ENCODE measurements at places on chromosomes 1 and 21. TPM values are rescaled to one million over a fixed set of nuclear protein-coding genes. Genes with fewer than 3 reads are reported as not detected.
A peak's percentile ranks its signal among the peaks of the same experiment; 100 is the strongest.

THAP3 gene
- total RNA-seq, result 33.2 TPM

CA6 gene
- not detected for total RNA-seq

ZNF593OS gene
- not detected for total RNA-seq

SLC44A3 gene
- total RNA-seq, result not detected

CAMK2N1 gene
- 2.1 TPM for total RNA-seq

VWA5B1 gene
- total RNA-seq, result not detected

UQCRHL gene
- 2.0 TPM for total RNA-seq

ARHGEF10L gene
- total RNA-seq, result not detected

KDF1 gene
- not detected for total RNA-seq

CDA gene
- not detected for total RNA-seq

MYOG gene
- total RNA-seq, result not detected

- DNase-seq, result no peak
- H3K4me3 ChIP-seq, result no peak overlapping the region
- no peaks in the 10 kb centered on the region for H3K4me1 ChIP-seq
- no peaks in the 10 kb centered on the region for H3K36me3 ChIP-seq
- no peak overlapping the region for H3K27ac ChIP-seq
Observed at GRCh38 chr1:231072502-231073094, 32.5 kb upstream of the FAM89A start.

- H3K4me1 ChIP-seq, result peaks cover 4% of the 10 kb centered on the region
Observed at GRCh38 chr1:157893686-157894085, 52.1 kb upstream of the CD5L start.

- H3K4me1 ChIP-seq, result no peaks in the 10 kb centered on the region
- DNase-seq, result no peak
- H3K27me3 ChIP-seq, result peaks cover 15% of the 10 kb centered on the region
- H3K36me3 ChIP-seq, result no peaks in the 10 kb centered on the region
- no peak overlapping the region for H3K27ac ChIP-seq
Observed at GRCh38 chr1:201759194-201759815, 69.7 kb upstream of the IPO9 start.

DNA sequence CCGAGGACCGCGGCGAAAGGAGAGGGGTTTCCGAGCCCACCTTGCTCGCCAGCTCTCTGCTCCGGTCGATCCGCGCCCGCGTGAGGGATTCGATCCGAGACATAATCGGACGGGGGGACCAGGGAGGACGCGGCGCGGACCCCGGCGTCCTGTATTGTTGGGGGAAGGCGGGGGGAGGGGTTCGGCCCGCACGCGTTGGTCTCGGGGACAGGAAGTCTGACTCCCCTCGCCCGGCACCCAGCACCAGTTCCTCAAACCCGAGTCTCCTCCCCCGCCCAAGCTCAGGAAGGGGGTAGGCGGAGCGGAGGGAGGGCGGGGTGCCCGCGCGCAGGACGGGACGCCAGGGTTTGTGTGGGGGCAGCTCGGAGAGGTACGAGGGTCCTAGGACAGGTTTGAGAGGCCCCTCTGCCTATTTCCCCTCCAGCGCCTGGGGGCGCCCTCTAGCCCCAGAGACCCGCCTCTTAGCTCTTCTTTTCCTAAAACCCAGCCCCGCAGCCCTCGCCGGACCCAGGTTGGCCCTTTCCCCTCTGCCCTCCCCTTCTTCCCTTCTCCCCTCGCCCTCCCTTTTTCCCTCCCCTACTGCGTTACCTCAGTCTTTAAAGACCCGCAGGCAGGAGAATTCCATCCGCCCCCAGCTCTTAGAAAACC is at the start of gene ARHGEF2:
ARHGEF2 (minus strand) TSS at position 223 of the 648 bp plus-strand sequence; CDS start at position 103, 120 bp downstream.
- peak within 1 kb of the TSS; percentile 92 for H3K4me3 ChIP-seq
- H3K4me1 ChIP-seq, result peaks cover 74% of the 10 kb centered on the region
- H3K27me3 ChIP-seq, result no peaks in the 10 kb centered on the region
- peak; percentile 89 for DNase-seq
- H3K36me3 ChIP-seq, result peaks cover 5% of the 10 kb centered on the region
- H3K27ac ChIP-seq, result peak within 1 kb of the TSS; percentile 87

DNA sequence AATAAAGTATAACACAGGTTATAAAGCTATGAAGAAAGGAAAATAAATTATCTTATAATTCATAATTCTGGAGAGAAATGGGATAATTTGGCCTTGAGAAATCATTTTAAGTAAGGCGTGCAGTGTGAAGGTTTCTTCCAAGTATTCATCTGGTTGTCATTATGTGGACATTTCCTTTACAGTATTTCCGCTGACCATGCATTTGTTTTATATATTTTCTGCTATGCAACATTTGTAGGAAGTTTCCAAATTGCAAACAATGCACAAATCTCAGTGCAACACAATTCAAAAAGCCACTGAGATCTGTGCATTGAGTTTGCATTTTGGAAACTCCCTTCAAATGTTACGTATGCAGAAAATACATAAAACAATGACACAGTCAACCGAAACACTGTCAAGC is 17.8 kb downstream of the ZNF670 start:
- no peaks in the 10 kb centered on the region for H3K27me3 ChIP-seq
- H3K27ac ChIP-seq, result no peak overlapping the region

DNA sequence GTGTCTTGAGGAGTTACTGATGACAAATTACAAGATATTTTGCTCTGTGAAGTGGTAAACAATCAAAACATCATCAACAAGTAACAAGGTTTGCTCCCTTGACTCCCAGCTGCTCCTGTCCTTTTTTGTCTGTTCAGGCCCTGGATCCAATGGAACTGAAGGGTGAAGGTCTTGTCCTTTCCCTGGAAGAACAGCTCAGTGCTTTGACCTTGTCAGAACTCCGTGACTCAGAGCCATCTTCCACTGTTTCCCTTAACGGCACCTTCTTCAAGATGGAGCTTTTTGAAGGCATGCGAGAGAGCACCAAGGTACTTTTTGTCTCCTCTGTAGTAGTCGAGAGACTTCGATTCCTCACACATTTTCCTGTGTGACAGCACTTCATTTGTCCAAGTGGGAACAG is 29.0 kb downstream of the TRIM45 start:
- H3K4me1 ChIP-seq, result peaks cover 6% of the 10 kb centered on the region
- no peak overlapping the region for H3K27ac ChIP-seq
- H3K4me3 ChIP-seq, result no peak overlapping the region
- peaks cover 41% of the 10 kb centered on the region for H3K36me3 ChIP-seq

DNA sequence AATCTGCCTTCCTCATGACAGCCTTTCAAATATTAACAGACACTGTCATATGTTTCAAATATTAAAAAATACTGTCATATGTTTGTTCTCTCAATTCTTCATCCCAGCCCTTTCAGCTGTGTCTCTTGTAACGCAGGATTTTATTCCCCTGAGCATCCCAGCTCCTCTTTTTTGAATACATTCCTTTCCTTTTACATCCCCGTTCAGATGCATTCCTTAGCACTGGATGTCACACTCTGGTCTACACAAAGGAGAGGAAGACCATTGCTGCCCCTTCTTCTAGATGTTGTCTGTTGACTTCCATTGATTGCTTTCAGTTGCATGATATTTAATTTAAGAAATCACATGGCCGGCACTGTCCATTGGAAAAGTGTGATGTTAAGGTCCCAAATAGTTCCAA is 117.4 kb upstream of the PAXBP1 start:
- no peak overlapping the region for H3K4me3 ChIP-seq
- peaks cover 15% of the 10 kb centered on the region for H3K4me1 ChIP-seq
- H3K27ac ChIP-seq, result no peak overlapping the region
- peaks cover under 1% of the 10 kb centered on the region for H3K36me3 ChIP-seq
- peaks cover 36% of the 10 kb centered on the region for H3K27me3 ChIP-seq

DNA sequence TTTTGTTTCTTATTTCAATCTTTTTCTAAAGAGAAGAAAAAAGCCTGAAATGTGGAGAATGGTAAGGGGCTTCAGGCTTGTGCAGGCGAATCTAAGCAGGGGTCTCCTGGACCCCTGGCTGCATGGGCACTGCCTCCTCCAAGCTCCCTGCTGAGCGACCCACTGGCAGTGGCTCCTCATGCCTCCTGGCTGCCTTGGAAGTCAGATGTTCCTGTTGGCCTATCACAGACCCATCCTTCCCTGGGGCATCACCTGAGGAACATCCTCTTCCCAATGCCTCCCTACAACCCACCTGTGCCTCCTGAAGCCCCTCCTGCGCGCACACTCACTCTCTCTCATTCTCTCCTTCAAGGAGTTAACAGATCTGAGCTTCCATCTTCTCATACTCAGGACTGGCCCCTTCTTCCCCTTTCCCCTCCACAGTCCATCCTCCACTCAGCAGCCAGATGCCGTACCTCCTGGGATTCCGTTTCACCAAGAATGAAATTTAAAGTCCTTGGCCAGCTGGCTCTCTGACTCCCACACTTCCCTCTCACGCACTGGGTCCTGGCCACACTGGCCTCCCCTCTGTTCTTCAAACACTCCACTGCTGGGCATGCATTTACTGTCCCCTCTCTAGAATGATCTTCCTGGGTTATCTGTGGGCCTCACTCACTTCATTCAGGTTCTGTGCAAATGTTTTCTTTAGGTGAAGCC is 41.7 kb downstream of the AZIN2 start:
- peaks cover 15% of the 10 kb centered on the region for H3K4me1 ChIP-seq
- no peak for DNase-seq
- H3K36me3 ChIP-seq, result peaks cover 7% of the 10 kb centered on the region
- no peak overlapping the region for H3K27ac ChIP-seq

DNA sequence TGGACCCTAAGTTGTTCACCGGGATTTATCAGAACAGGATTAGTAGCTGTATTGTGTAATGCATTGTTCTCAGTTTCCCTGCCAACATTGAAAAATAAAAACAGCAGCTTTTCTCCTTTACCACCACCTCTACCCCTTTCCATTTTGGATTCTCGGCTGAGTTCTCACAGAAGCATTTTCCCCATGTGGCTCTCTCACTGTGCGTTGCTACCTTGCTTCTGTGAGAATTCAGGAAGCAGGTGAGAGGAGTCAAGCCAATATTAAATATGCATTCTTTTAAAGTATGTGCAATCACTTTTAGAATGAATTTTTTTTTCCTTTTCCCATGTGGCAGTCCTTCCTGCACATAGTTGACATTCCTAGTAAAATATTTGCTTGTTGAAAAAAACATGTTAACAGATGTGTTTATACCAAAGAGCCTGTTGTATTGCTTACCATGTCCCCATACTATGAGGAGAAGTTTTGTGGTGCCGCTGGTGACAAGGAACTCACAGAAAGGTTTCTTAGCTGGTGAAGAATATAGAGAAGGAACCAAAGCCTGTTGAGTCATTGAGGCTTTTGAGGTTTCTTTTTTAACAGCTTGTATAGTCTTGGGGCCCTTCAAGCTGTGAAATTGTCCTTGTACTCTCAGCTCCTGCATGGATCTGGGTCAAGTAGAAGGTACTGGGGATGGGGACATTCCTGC is 3.9 kb upstream of the OLFML3 start:
- H3K4me1 ChIP-seq, result peaks cover 43% of the 10 kb centered on the region
- no peaks in the 10 kb centered on the region for H3K27me3 ChIP-seq
- H3K27ac ChIP-seq, result peak overlapping the region; percentile 53
- H3K4me3 ChIP-seq, result peak overlapping the region; percentile 76
- DNase-seq, result no peak
